Fibroblast of the aortic adventitia (primary cell): ENCODE measurements at places on chromosomes 6 and 20. TPM values are rescaled to one million over a fixed set of nuclear protein-coding genes. Genes with fewer than 3 reads are reported as not detected.

GRCh38 chr6:97459986-97460385 lies 177.0 kb upstream of the MMS22L start:
- DNase-seq: no peak

GRCh38 chr6:42929821-42930360 lies 611 bp downstream of the CNPY3 start:
- DNase-seq: peak; percentile 71

- DNase-seq: peak; percentile 88
These were observed 15.8 kb upstream of the FAM8A1 start for GRCh38 chr6:17584241-17584803.

DNA sequence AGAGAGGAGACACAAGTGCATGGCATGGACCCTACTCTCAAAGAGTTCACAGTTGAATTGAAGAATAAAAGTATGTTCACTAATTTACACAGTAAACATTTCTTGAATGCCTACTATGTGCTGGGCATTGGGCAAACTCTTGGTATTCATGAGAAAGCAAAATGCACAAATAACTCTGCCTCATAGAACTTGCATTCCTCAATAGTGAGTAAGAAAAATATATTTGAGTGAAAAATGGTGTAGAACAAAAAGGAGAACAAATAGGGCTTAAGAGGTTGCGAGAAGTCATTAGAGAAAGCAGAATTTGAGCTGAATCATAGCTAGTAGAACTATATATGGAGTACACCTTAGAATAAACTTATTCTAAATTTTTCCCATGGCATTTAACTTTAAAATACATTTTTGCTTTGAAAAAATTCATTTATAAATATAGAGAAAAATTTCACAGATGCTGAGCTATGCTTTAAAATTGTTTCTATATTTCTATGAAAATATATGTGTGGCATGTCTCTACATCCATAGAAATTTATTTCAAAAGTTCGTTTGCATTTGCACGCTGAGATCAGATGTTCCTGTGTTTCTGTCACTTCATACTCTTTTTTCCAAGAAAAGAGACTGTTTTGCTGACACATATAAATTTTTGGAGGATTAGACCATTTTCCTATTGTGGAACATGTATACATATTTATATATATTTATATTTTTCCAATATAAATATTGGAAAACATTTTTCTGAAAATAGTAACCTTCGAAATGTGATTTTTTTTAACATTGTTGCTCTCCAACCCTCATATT lies 236.1 kb downstream of the KCNQ5 start:
- peak; percentile 30 for DNase-seq

GRCh38 chr6:155155787-155156447 lies 107.9 kb upstream of the CLDN20 start:
- no peak for DNase-seq

DNA sequence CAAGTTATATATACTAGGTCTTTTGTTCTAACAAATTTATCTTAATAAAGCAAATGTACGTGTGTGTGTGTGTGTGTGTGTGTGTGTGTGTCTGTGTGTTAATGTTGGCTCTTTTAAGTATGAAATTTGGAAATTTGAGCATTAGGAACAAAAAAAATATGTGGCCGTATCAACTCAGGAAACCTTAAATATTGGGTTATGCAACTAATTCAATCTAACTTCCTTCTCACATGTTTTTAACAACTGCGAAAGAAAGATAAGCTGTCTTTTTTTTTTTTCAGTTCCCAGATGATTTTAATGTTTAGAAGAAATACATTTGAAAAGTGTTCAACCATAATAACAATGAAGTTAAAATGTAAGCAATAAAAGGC lies 616.4 kb upstream of the ARID1B start:
- no peak for DNase-seq

The MRPS10 gene
- total RNA-seq: 15.7 and 63.4 TPM in 2 replicates

DNA sequence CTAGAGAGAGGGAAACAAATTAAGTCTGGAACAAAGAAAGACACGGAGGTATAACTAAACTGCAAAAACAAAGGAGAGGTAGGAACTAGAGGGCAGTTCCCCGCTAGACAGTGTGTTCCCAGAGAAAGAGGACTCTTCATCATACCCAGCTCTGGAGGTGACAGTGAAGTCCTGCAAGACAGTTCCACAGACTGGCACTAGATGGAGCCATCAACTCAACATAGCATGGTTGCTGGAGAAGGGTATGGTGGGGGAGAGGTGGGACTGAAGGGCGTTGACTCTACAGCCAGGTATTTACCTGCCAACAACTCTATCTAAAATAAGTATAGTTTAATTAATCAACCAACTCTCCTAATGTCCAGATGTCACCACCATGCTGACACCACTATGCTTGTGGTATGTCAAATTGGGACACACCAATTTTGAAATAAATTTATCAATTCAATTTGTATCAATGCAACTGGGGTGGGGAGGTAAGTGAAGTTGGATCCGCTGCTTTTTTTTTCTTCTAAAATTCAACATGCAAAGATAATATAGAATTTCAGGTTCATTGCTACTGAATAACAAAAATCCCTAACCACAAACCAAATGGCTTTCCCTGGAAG lies 9.7 kb downstream of the BACH2 start:
- DNase-seq: peak; percentile 27

DNA sequence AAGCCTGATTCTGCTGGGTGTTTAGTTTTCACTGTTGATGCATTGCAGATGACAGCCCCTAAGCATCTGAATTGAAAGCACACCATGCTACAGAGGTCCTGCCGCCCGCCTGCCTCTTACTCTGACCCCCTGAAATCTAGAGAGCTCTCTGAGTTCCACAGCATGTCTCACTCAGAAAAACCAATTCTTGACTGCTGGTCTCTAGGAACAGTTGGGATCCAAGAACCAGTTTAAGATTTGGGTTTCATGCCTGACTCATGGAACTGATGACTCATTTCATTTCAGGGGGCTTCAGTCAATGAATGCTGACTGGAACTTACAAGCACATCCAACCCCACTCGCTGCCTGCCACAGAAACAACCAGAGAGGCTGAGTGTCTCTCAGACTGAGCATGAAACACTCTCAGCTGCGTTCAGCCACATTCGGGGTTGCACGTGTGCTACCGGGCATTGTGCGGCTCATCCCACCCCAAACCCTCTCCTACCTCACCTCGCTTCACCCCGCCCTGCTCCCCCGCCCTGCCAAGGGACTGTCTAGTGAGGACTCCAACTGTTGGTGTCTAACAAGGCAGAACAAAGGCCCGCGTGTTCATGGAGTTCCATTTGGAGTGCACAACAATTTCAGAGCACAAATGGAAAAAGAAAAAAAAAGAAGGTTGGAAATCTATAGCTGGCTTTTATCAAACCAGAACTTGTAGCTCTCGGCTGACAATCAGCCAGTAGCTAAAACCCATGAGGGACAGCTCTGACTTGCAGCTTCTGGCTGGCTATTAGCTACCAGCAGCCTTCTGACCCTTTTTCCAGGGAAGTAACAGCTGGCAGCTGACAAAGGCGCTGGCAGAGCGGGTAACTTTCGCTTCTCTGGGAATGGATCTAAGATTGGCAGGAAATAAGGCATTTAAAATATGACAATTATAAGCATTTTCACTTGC lies 20.0 kb upstream of the TRAF3IP2 start:
- peak; percentile 70 for DNase-seq

The TINAG gene
- total RNA-seq: not detected in 2 replicates

DNA sequence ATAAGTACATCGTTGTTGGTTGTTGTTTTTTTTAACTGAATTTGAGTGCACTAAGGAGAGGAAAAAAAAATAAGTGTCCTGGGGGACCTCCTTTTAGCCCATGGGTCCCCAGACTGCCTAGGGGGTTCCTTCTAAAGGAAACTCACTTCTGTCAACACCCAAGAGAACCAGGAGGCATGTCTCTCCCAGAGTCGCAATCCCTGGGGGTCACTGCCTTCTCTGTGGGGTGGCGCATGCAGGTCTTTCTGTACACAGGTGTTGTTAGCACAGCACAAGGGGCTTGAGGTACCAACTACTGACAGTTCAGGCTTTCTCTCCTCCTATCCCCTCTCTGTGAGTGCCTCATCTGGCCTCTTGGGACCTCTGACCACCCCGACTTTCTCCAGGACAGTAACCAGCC lies 7.3 kb upstream of the ARMC2 start:
- no peak for DNase-seq

The UNC5CL gene
- total RNA-seq: 0.74 TPM in 1 of 2 replicates, not detected in the other

DNA sequence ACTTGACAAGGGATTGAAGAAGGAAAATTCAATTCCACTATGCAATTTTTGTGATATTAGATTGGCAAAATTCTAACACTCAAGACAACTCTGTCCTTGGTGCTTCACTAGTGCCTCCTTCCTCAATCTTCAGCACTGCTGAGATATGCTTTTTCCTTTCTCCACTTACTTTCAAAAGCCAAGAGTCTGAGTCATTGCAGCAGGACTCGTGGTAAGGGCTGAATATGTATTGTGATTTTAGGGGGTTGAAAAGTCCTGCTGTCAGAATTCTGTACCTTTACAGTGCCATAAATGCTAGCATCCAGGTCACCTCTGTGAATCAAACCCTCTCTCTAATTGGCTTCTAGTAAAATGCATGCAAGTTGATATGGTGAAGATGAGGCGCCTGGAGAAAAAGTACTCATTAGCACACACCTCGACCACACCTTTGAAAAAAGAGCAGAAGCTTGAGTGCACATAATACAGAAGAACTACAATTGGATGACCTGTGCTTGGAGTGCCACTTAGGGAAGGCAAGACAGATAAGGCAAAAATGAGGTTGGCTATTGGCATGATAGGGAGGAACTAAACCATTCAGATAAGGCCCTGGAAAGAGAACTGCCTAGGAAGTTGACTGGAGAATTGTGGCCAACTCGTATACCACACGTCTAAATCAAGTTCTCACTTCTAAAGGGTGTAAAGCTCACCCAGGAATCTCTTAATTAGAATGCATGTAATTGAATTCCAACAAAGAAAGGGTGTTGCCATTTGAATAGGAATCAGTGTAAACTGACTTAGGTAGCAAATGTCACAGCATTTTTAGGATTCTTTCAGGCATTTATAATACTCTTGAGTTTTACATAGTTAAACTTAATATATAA lies 43.6 kb upstream of the FAM83B start:
- DNase-seq: no peak

GRCh38 chr6:155351273-155352129 lies 37.2 kb upstream of the TFB1M start:
- DNase-seq: no peak

GRCh38 chr6:2969549-2969948 lies 1.8 kb downstream of the SERPINB6 start:
- no peak for DNase-seq

GRCh38 chr6:162373192-162373591 lies 354.4 kb downstream of the PRKN start:
- no peak for DNase-seq

GRCh38 chr6:45576648-45577624 lies 199.2 kb upstream of the SUPT3H start:
- DNase-seq: no peak

The SLC24A3 gene
- 0.57 TPM in 1 of 2 replicates, not detected in the other for total RNA-seq

The ULBP2 gene
- 2.5 and 3.3 TPM in 2 replicates for total RNA-seq

The PRL gene
- total RNA-seq: not detected in 2 replicates

DNA sequence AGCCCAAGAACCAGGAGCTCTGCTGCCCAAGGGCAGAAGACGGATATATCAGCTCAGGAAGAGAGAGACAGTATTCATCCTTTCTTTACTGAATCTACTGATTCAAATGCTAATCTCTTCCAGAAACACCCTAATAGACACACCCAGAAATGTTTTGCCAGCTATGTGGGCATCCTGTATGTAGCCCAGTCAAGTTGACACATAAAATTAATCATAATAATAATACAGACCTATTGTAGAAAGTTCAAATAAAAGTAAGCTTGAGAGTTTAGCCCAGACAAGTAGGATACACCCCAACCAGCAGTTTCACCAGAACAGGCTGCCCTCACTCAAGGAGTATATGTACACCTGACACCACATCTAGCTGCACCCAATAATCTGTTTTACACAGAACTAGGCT lies 73.9 kb upstream of the VGLL2 start:
- no peak for DNase-seq

GRCh38 chr6:3321875-3322274 lies 63.1 kb downstream of the PSMG4 start:
- DNase-seq: no peak

The HLA-DOA gene
- total RNA-seq: not detected in 2 replicates

The PLEKHG1 gene
- total RNA-seq: 1.9 and 3.7 TPM in 2 replicates

DNA sequence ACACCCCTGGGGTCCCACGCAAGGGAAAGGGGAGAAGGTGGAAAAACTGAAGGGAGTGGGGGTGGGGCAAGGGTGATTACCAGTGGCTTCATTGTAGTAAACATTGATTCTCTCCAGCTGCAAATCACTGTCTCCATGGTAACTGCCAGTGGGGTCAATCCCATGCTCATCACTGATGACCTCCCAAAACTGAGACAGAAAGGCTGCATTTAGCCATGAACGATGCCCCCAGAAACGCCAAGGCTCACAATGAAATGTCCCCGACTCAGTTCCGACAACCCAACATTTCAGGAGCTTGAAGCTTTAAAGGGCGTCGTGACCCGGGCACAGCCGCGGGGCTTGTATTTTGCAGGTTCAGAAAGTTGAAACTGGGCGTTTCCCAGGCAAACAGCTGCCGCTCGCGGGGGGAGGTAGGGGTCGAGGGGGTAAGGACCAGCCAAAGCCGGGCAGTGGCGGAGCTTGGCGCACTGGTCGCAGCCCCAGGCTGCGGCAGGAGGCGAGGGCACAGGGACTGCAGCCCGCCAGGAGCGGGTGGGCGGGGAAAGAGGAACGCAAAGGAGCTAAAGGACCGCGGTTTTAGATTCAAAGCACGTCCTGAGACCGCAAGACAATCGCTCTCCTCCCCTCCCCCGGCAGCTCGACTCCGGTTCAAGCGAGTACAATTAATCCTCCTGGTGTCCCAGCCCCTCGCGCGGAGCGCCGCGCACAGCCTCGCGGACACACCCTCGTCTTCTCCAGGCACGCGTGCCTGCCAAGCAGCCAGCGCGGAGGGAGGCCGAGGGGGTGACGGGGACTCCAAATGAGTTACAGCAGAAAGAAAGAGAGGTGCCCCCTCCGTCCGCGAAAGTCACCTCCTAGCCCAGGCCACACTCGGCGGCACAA lies 731 bp downstream of the TUBB2B start:
- DNase-seq: no peak

DNA sequence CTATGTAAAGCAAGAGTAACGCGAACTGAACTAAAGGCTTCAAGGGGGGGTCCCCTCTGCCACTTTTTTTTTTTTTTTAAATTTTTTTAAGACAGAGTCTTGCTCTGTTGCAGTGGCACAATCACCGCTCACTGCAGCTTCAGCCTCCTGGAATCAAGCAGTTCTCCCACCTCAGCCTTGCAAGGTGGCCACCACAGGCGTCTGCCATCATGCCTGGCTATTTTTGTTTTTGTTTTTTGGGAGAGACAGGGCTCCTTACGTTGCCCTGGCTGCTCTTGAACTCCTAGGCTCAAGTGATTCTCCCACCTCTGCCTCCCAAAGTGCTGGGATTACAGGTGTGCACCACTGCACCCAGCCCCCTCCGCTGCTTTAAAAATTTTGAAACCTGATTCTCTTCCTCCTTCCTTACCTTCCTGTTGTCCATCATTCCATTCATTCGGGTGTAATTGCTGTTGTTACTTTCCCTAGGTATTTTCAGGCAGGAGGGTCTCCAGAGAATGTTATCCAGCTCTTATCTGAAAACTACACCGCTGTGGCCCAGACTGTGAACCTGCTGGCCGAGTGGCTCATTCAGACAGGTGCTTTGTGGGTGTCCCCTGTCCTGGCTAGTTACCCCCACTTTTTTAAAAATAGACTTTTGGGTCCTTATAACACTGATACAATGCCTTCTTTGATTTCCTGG lies 5.4 kb downstream of the NELFCD start:
- DNase-seq: no peak
